ENCODE measurements at places on chromosomes 13 and 19.

DNA sequence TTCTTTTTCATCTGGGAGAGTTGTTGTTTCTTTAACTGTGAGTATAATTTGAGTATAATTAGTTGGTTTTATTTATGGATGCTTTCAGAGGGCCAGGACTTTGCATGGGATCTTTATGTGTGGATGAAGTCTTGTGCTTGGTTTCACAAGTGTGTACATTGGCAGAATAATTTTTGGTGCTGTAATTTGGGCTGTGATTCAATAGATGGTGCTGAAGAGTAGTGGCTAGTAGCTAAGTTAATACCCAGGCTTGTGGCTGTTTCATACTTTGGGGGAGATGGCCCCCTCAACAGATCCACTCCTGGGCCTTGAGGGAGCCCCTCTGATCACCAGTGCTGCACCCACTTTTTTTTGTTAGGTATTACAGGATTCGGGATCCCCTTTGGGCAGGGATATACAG lies 1142.4 kb downstream of the SLITRK1 start:
- DNase-seq = no peak

DNA sequence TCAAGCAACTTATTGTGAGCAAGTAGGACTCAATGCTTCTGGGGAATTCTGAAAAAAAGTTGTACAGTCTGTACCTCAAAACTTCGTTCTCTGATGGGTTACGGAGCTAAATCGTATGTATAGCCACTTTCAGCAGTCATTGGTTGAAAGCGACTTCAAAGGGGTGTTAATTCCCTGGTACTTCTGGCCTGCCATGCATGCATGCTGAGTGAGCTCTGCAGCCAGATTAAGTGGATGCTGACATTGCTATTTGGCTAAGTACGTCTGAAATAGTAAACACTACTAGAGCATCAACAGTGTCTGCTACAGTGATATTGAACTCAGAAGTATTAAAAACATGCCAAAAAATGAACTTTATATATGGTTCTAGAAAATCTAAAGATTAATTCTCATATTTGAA lies 1183.1 kb upstream of the PCDH20 start:
- DNase-seq = no peak

DNA sequence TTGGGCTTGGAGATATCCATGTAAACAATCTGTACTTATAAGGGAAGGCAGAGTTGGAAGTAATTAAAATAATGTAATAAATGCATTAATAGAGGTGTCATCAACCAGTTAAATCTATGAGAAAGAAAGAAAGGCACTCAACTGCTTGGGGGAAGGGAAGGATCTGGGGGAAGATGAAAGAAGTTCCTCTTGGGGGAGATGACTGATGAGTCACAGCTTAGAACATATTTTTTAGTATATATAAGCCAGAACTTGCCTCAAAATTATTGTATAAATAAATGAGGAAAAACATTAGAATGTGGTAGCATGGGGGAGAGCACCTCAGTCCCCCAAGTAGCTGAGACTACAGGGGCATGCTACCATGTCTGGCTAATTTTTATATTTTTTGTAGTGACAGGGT lies 205.8 kb downstream of the GGACT start:
- no peak for DNase-seq

GRCh38 chr19:11088506-11089253 lies 583 bp upstream of the LDLR start:
- peak; percentile 36 for DNase-seq

DNA sequence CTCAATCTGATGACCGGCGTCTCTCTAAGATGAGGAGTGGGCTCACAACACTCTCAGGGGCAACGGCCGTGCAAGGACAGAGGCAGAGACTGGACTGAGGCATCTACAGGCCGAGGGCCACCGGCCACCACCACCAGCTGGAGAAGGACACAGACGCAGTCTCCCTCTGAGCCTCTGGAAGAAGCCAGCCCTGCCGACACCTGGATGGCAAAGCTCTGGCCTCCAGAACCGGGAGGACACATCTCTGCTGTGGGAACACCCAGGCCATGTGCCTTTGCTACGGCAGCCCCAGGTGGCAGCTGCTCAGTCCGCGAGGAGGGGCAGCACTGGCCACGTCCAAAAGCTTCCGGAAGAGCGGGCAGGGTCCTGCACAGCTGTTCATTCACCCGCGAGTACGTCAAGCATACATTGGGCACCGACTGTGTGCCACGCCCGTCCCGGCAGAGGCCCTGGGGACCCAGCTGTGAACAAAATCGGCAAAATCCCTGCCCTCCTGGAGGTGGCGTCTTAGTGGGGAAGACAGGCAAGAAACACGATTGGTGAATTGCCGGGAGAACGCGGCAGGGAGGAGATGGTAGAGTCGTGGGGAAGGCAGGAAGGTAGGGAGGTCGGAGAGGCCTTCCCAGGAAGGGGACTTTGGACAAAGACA lies 17.1 kb downstream of the C2CD4C start:
- DNase-seq = no peak

GRCh38 chr13:63554157-63554556 lies 2138.5 kb upstream of the PCDH20 start:
- no peak for DNase-seq

DNA sequence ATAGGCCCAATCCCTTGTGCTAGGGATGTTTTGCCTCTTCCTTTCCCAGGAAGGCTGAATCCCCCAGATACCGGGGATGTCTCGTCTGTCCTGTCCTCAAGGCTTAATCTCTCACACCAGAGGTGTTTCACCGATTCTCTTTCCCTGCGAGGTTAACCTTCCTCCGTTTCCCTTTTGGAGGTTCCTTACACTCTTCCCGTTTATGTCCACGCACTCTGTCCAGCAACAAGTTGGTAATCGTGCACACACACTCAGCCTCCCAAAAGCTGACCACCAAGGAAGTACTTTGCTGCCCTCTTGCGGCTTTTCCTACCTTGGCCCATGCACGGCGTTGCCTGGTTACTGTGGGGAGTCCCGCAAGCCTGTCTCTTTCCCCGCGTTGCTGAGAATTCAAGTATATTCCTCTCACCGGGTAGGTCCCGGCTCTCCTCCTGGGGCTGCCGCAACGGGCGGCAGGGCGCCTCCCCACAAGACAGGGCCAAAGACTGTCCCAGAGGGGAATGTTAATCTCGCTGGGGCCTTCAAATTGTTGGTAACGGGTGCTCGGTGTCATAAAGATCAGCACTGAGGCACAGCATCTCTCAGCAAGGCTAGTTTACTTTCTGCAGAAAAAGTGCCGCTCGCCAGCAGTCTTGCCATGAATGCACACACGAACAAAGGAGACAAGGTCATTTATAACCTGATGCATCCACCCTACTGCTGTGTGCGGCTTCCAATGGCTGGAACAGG lies 36.7 kb upstream of the CD177 start:
- no peak for DNase-seq

GRCh38 chr19:29321116-29321515 lies 108.2 kb upstream of the UQCRFS1 start:
- no peak for DNase-seq

GRCh38 chr19:13865571-13866462 lies 11.1 kb upstream of the NANOS3 start:
- no peak for DNase-seq

GRCh38 chr13:83423381-83423780 lies 458.9 kb downstream of the SLITRK1 start:
- DNase-seq = no peak

- no peak for DNase-seq
Observed at GRCh38 chr19:14089662-14090508, 666 bp downstream of the SAMD1 start.

GRCh38 chr19:42199440-42200115 lies 17.9 kb downstream of the DEDD2 start:
- peak; percentile 57 for DNase-seq

- no peak for DNase-seq
Observed at GRCh38 chr19:2320049-2320448, 8.3 kb downstream of the LSM7 start.

DNA sequence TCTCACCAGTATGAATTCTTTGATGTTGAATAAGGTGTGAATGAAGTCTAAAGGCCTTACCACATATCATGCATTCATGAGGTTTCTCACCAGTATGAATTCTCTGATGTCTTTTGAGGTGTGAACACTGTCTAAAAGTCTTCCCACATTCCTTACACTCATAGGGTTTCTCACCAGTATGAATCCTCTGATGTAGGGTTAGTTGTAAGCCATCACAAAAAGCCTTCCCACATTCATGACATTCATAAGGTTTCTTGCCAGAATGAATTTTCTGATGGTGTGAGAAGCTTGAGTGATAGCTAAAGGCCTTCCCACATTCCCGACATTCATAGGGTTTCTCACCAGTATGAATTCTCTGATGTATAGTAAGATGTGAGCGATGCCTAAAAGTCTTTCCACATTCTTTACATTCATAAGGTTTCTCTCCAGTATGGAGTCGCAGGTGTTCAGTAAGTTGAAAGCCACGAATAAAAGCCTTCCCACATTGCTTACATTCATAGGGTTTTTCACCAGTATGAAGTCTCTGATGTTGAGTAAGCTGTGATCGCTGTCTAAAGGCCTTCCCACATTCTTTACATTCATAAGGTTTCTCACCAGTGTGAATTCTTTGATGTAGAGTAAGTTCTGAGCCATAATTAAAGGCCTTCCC lies 27.7 kb downstream of the ZNF461 start:
- no peak for DNase-seq

GRCh38 chr13:49319951-49320350 lies 72.2 kb downstream of the CDADC1 start:
- no peak for DNase-seq
